ENCODE measurements at places on chromosomes 3 and 15.

GRCh38 chr3:125110016-125110875, 54.4 kb upstream of the HEG1 start:
- DNase-seq = peak; percentile 90

GRCh38 chr3:194736896-194737600, 51.4 kb downstream of the FAM43A start:
- DNase-seq = no peak

GRCh38 chr3:105759442-105760078, 109.3 kb downstream of the CBLB start:
- no peak for DNase-seq

GRCh38 chr3:13332158-13332557, 88.0 kb downstream of the NUP210 start:
- no peak for DNase-seq

All from MG63 (cell line).